ENCODE measurements at places on chromosomes 6 and 20. TPM values are rescaled to one million over a fixed set of nuclear protein-coding genes. Genes with fewer than 3 reads are reported as not detected.

DEK gene
- 121 TPM for total RNA-seq

RSPH4A gene
- not detected for total RNA-seq

DNA sequence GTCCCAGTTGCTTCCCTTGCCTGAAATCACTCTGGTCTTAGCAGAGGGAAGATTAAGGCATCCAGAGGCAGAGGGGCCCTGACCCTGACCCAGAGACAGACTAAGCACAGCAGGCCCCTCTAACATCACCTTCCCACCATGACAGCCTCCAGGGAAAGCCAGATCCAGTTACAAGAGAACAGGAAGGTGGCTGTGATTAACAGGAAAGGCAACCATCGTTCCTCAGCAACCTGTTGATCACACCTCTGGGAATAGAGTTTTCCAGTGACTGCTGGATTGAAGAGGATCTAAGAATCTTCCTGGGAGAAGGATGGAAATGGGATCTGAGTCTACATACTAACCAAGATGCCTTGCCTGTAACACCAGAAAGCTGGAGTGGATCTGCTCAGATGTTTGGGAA lies 5.2 kb upstream of the TREM1 start:
- DNase-seq = no peak

GRCh38 chr6:104788400-104788799 lies 71.3 kb downstream of the HACE1 start:
- DNase-seq = no peak

SIM1 gene
- total RNA-seq = not detected

GID8 gene
- 30.2 TPM for total RNA-seq

DNA sequence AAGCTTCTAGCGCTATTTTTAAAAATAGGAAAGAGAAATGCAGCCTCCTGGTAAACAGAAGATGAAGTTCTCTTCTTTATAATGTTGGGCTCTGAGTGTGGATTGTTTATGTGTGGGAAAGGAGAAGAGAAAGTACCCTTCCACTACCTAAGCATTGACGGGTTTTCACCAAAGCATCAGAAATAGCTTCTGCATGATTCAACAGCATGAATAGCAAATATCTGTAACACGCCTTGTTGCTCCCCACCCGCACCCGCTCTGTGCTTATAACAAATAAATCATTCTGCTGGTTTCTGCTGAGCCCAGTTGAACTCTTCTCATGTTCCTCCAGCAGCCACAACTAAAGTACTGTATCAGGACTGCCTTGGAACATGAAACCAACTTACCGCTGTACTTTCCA lies 20.7 kb downstream of the TXLNB start:
- no peak for DNase-seq

- no peak for DNase-seq
Measured at GRCh38 chr6:43695215-43695966, 7.8 kb upstream of the MRPS18A start.

DNA sequence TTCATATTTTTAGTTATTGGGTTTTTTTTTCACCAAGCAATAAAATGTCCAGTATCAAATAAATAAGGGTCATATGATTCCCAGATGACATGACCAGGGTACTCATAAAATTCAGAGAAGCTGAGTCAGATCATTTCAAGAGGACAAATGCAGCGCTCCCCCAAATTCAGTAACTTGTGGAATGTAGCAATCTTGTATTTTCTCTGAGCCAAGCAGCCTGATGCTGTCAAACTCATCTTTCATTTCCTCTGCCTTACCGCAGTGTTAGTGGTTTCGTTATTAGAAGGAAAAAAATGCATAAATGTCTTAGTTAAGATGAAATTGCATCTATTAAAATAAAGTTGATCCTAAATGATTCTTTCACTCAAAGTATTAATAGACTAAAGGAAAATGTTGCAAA lies 57.8 kb upstream of the EDN1 start:
- no peak for DNase-seq

- no peak for DNase-seq
Measured at GRCh38 chr6:29941916-29942274, 437 bp upstream of the HLA-A start.

SLC2A10 gene
- 21.6 TPM for total RNA-seq

TNXB gene
- 207 TPM for total RNA-seq

FAM209A gene
- total RNA-seq = not detected

- no peak for DNase-seq
Measured at GRCh38 chr6:63063631-63064271, 147.5 kb upstream of the FKBP1C start.

DNA sequence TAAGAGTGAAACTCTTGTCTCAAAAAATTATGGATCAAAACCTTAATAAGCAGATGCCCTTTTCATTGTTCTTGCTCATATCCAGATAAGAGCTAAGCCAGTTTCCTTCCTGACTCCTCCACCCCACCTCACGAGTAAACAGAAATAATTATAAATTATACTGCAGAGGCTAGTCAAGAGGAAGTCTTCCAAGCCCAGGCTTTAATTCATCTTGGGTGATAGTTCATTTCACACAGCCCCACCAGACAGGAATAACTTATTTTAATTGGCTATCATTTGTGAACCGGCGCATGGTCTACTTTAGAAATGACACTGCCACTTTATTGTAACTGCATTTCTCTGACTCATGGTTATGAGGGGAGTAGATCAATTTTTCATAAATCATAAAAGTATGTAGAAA lies 102.0 kb downstream of the BTBD3 start:
- no peak for DNase-seq

PTPRT gene
- total RNA-seq = not detected

DNA sequence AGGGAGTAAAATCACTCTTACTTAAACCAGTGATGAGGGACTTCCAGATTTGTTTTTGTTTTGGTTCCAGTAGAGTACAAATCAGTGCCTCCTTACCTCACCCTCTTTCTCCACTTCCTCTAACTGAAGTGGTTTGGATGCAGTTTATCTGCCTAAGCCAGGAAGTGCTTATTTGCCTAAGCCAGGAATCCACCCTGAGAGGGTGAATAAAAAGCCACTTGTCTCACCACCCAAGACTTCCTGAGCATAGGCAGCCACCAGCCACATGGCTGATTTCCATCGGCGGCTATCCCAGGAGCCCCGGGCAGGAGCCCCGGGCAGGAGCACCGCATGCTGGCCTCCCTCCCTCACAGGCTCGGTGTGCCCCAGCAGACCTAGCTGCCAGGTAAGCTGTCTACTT lies 12.0 kb downstream of the LRP11 start:
- no peak for DNase-seq

DNA sequence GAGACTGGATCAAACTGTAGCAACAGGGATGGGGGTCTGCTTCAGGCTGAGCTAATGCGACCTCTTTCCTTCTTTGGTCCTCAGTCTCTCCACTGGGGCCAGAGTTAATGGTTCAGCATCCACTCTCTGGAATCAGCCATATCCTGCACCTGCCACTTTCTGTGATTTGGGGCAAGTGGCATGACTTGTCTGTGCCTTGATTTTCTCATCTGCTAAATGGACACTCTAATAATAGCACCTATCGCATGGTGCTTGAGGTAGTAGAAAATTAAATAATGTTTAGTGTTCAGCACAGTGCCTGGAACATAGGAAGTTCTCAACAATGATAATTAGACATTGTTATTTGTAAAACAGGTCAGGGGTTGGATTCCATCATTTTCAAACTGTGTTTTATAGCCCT lies 6.3 kb downstream of the XKR7 start:
- no peak for DNase-seq

RBM24 gene
- 2.7 TPM for total RNA-seq

DNA sequence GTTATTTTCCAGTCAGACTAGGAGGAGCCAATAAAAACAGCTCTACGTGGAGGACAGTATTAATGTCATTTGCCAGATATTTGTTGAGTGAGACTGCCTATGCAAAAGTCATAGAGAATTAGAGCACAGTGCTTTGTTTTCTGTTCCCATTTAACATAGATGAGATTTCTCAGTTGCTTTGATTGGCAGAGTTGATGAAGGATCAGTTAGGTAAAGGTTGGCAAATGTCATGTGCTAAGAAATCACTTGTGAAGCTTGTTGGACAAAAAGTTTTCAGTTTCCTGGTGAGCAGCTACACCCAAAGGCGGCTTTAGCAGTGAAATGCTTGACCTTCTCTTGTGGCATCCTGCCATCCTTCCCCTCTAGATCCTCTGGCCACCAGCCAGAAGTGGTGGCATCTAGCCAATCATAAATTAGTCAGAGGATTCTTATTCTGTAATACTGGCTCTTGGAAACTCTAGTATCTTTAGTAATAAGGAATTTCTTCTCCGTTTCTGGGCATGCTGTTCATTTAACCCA lies 37.0 kb downstream of the BCKDHB start:
- no peak for DNase-seq

HSPA1L gene
- 0.98 TPM for total RNA-seq

DNA sequence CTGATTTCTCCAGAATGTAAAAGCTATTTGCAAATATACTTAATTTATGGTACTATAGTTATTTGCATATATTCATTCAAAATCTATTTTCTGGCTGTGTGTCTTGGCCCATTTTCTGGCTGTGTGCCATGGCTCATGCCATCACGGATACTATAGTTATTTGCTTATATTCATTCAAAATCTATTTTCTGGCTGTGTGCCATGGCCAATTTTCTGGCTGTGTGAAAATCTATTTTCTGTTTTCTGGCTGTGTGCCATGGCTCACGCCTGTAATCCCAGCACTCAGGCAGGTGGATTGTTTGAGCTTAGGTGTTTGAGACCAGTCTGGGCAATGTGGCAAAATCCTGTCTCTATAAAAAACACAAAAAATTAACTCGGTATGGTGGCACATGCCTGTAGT lies 28.9 kb upstream of the RIPK1 start:
- DNase-seq = no peak

DNA sequence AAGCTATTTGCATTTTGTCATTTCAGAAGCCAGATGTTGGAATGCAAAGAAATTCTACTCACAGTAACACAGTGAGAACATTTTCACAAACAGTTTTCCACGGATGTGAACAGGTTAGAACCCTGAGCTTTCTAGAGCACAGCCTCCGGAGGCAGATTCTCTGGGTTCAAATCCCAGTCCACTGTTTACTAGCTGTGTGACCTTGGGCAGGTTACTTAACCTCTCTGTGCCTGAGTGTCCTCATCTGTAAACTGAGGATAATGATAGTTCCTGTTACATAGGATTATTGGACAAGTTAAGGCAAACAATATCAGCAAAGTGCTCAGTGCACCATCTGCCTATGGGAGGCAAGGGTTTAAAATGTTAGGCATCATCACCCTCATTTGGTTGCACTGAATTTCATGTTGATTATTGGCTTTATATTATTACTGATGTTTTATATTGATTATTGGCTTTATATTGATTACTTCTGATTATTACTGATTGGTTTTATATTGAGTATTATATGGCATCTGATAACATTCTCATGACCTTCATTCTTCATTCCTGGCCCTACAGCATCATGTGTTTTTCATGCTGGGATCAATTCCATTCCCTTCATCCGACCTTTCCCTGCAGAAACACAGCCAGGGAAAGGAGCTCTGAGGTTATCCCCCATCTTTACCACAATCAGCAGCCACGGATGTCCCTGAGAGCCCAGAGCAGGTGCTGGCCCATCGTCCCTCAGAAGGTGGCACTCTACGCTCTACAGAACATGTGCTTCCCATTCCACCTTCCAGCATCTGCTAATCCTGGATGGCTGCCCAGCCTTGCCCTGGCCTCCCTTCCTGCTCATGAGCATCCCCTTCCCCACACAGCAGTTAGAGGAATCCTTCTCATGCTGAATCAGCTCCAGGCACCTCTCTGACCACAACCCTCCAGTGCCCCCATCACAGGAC lies 283.1 kb downstream of the PREX1 start:
- DNase-seq = no peak

DNA sequence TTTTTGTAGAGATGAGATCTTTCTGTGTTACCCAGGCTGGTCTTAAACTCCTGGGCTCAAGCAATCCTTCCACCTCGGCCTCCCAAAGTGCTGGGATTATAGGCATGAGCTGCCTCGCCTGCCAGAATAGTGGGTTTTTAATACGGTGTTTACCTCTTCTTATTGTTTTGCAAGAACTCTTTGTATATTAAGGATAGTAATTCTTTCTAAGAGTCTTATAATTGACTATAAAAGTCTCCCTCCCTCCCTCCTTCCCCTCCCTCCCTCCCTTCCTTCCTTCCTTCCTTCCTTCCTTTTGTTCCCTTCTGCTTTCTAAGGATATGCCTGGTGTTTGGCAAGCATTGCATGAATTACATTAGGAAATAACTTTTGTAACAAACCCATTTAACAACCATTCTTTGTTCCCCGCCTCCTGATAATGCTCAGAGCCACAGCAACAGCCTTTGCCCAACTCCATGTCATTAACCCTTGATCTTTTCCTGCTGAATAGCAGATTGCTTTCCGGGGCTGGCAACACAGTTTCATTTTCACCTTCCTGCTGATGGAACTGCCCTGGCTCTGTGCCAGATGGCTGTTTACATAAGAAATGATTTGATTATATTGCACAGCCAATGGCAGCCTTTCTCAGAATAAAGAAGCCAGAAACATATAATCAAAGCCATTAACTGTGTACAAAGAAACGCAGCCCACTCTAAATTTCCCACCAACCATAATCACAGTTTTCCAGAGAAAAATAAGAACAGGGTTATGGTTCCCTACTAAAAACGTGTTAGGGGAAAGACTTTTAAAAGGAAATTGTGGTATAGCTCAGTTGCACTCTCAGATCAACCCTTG lies 143.7 kb upstream of the PTPN1 start:
- DNase-seq = no peak

BMP2 gene
- total RNA-seq = 8.6 TPM

Data from vagina (tissue), 2 donors.